ENCODE measurements at places on chromosomes 13 and 19. TPM values are rescaled to one million over a fixed set of nuclear protein-coding genes. Genes with fewer than 3 reads are reported as not detected.

Gene PLPP2
- 25.0 TPM for total RNA-seq

Gene ZNF497
- total RNA-seq: 1.6 TPM

Gene NOVA2
- 0.60 TPM for total RNA-seq

Gene ENOX1
- total RNA-seq: 1.1 TPM

Gene ZNF90
- total RNA-seq: 3.2 TPM

Gene CACNA1A
- total RNA-seq: 4.0 TPM

Gene CEACAM16
- total RNA-seq: not detected

Gene POLRMT
- total RNA-seq: 20.9 TPM

Gene APC2
- 0.04 TPM for total RNA-seq

Gene SMARCA4
- 53.0 TPM for total RNA-seq

Gene NOTCH3
- 8.4 TPM for total RNA-seq

Gene CLIP3
- total RNA-seq: 1.2 TPM

Gene POLR1D
- total RNA-seq: 144 TPM

Gene TUBB4A
- 3.1 TPM for total RNA-seq

Gene ICAM5
- 0.22 TPM for total RNA-seq

Gene PLK5
- not detected for total RNA-seq

Gene CFD
- total RNA-seq: 8.9 TPM

Gene NLRP8
- total RNA-seq: not detected

Gene HSD11B1L
- total RNA-seq: 3.4 TPM

Gene KIR2DL4
- total RNA-seq: 0.12 TPM

Gene IRGC
- not detected for total RNA-seq

Gene ZNF791
- total RNA-seq: 13.4 TPM

Gene CCDC194
- not detected for total RNA-seq

Gene TNNT1
- total RNA-seq: 0.54 TPM

Gene OVOL3
- total RNA-seq: not detected

Gene IL17D
- total RNA-seq: 0.51 TPM

Gene MATK
- total RNA-seq: 0.69 TPM

Gene MYH14
- total RNA-seq: 30.7 TPM

Gene ETV2
- 1.2 TPM for total RNA-seq

Gene CGB7
- not detected for total RNA-seq

Gene RAB11B
- 56.0 TPM for total RNA-seq

Gene GAPDHS
- total RNA-seq: not detected

Gene GJB6
- not detected for total RNA-seq

Gene CGB3
- total RNA-seq: not detected

Gene EDNRB
- 5.1 TPM for total RNA-seq

Gene ZNF506
- total RNA-seq: 11.9 TPM

Gene IZUMO4
- 5.2 TPM for total RNA-seq

Gene CCDC169
- total RNA-seq: 0.08 TPM

Gene ZFP36
- total RNA-seq: 28.8 TPM

Gene PBX4
- 0.35 TPM for total RNA-seq

Gene PSG5
- not detected for total RNA-seq

Gene PRRG2
- total RNA-seq: 8.5 TPM

Gene SBK3
- not detected for total RNA-seq

Gene SIGLEC5
- total RNA-seq: not detected

Gene EFNA2
- not detected for total RNA-seq

Gene RGS9BP
- total RNA-seq: 0.25 TPM

Gene CCNA1
- not detected for total RNA-seq

Gene FAM216B
- total RNA-seq: not detected

Gene ZNF549
- total RNA-seq: 1.2 TPM

Gene TEX101
- total RNA-seq: not detected

Gene MIR17HG
- total RNA-seq: 4.3 TPM

Gene CYP2S1
- total RNA-seq: 0.09 TPM

Gene KCNJ14
- 0.38 TPM for total RNA-seq

Gene LGI4
- total RNA-seq: 1.6 TPM

Gene KCNN1
- not detected for total RNA-seq

Gene FBXO17
- total RNA-seq: 7.5 TPM

Gene ZNF471
- total RNA-seq: 2.7 TPM

Gene SMAD9
- 1.6 TPM for total RNA-seq
